ENCODE measurements at places on chromosomes 1 and 21.

DNA sequence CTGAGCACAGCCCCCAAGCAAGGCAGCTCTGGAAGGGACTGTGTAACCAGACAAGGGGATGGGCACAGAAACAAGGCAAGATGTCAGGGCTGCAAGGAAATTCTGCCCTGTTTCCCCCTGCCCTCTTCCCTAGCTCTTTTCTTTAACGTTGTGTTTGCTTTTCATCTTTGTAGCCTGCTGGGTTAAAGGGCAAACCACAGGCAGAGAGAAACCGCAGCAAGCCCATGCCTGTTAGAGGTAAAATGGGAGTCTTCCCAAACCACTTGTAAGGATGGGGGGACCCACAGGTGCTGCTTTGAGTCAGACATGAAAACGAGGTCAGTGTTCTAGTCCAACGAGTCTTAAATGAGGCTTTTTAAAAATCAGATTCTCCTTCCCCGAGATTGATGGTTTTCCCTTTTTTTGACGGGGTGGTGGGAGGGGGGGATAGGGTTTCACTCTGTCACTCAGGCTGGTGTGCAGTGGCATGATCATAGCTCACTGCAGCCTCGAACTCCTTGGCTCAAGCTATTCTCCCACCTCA is 13.3 kb downstream of the TGFBR3 start:
- DNase-seq, result no peak

GRCh38 chr1:114458237-114458777 is 52.7 kb downstream of the TRIM33 start:
- DNase-seq, result no peak

DNA sequence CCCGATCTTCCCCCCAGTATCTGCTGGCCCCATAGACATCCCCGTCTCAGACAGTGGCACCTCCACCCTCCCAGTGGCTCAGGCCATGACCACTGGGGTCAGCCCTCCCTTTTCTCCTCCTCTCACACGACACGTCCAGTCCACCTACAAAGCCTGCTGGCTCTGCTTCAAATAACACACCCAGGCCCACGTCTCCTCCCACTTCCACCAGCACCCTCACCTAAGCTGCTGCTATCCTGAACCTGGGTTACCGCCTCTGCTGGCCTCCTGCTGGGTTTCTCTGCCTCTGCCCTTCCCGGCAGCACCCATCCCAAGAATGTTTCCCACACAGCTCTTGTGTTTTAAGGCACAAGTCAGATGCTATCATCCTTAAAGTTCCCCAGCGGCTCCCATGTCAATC is 26.0 kb downstream of the MX2 start:
- no peak for DNase-seq

DNA sequence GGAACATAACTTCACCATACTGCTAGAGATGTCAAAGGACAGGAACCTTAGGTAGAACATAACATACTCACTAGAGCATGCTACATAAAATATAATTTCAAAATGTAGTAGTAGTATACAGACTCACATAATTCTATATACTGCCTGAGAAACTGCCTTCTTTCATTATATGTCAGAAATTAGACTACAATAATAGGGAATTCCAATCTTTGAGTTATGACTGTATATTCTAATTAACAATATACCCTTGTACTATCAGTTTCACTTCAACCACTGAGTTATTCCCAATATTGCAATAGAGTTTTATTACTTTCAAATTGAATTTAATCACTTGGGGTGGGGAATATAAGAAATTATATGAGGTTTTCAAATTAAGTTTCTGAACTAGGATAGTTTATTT is 44.0 kb downstream of the OMA1 start:
- DNase-seq, result no peak

GRCh38 chr1:47396671-47397196 is 19.4 kb upstream of the FOXE3 start:
- DNase-seq, result no peak

DNA sequence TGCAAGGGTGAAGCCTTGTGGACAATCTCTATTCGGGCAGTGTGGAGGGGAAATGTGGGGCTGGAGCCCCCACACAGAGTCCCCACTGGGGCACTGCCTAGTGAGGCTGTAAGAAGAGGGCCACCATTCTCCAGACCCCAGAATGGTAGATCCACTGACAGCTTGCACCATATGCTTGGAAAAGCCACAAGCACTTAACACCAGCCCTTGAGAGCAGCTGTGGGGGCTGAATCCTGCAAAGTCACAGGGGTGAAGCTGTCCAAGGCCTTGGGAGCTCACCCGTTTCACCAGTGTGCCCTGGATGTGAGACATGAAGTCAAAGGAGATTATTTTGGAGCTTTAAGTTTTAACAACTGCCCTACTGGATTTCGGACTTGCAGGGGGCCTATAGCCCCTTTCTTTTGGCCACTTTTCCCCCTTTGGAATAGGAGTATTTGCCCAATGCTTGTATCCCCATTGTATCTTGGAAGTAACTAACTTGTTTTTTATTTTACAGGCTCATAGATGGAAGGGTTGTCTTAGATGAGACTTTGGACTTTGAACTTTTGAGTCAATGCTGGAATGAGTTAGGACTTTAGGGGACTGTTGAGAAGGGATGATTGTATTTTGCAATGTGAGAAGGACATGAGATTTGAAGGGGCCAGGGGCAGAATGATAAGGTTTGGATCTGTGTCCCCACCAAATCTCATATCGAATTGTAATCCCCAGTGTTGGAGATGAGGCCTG is 16.3 kb upstream of the COL6A1 start:
- no peak for DNase-seq

DNA sequence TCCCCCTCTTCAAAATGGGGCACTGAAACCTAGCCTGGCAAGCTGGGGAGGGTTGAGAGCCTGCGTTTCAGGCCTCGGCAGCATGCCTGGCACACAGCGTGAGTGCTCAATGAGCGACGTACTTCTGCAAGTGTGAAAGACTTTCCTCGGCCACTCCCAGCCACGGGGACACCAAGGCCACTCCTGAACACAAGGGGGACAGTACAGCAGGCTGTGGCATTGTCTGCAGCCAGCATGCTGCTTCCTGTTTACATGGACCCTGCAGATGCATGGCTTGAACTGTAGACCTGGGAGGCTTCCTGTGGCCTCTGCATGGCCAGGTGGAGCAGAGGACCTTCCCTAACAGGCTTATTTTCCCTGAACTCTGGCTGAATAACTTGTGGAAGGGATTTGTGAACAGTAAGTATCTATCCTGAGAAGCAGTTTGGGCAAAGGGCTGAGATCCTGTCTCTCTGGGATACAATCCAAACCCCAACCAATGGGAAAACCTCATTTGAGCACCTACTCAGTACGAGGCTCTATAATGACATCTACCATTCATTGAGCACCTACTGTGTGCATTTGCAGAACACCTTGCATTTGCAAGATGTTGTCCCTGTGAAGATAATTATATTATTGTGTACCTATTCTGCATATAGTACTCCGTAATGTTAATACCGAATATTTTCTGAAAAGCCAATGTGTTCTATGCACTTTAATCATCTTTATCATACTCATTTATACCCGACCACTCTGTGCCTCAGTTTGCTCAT is 9.9 kb upstream of the HSPG2 start:
- no peak for DNase-seq

- no peak for DNase-seq
These were observed 82.9 kb downstream of the TMEM53 start for GRCh38 chr1:44591381-44591780.

DNA sequence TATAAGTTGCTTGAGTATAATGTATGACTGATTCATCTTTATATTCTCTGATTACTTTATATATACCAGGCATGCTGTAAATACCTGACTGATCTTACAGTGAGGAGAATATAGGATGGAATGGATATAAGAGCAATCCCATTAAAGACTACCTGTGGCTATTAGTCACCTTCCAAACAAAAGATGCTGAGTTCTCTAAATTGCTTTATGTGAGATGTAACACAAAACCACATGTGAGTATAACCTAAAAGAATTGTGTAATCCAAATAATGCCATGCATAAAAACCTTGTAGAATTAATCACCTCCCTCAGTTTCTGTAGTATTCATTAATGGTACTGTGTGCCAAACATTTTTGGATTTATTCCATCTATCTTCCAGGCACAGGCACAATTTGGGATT is 134.6 kb upstream of the LRRC7 start:
- DNase-seq, result no peak

GRCh38 chr1:212152308-212152693 is 116.8 kb downstream of the DTL start:
- no peak for DNase-seq

- no peak for DNase-seq
These were observed 6.4 kb upstream of the EPHA2 start for GRCh38 chr1:16162163-16162822.

DNA sequence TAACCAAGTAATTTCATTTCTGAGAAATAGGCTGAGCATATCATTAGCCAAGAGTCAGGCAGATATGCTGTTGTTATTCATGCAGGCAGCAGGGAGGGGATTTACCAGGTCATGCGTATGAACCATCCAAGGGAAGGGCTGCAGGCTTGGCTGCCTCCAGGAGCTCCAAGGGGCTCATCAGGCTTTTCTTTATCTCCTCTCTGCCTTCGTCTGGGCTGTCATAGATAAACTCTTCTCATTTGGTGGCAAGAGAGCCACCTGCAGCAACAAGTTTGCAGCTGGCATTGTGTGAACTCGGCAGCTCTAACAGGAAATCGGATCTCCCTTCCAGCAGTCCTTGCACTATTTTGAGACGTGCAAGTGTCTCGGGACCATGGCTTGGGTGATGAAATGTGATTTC is 7.5 kb downstream of the CCDC27 start:
- no peak for DNase-seq

DNA sequence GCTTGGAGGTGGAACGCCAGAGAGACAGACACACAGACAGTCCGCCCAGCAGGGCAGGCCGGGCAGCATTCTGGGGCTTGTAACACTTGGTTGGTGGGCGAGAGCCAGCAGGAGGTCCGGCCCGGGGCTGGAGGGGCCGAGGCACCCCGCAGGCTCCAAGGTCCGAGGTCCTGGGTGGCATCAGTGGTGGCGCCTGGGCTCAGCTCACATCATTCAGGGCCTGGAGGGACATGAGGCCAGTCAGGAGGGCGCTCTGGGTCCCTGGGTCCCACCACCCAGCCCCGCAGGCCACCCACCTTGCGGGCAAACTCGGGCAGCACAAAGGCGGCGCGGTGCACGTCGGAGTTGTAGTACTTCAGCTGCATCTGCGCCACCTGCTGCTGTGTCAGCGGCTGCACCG is 5.2 kb downstream of the SRM start:
- no peak for DNase-seq

GRCh38 chr1:191222206-191222605 is 744.5 kb upstream of the BRINP3 start:
- no peak for DNase-seq

DNA sequence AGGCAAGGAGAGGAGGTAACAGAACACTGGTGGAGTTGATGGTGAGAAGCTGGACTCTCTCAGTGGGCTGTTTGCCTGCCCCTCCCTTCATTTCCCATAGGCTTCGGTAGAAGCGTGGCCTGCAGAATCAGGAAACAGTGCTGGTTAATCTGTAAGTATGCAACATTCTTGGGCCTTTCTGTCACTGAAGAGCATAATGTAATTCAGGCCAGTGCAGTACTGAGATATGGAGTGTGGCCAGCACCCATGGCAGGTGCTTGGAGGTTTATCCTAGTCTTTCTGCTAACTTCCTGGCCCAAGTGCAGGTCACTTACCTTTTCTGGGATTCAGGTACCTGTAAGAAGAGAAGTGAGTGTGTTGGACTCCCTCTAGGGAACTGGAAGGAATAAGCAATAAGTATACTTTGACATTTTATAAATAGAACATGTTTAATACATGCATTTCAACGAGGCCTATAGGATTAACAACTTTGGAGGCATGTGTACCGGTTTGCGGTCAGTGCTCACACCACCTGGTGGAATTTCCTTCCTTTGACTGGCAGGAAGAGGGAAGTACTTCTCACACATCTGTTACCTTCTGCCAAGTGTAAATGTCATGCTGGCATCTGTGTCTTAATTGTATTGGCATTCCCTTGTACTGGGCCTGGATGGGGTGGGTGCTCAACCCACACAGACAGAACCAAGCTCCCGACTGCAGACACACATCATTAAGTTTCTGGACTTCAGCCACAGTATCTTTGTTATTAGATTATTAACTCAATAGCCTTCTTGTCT is 105.5 kb downstream of the KIF26B start:
- DNase-seq, result no peak

DNA sequence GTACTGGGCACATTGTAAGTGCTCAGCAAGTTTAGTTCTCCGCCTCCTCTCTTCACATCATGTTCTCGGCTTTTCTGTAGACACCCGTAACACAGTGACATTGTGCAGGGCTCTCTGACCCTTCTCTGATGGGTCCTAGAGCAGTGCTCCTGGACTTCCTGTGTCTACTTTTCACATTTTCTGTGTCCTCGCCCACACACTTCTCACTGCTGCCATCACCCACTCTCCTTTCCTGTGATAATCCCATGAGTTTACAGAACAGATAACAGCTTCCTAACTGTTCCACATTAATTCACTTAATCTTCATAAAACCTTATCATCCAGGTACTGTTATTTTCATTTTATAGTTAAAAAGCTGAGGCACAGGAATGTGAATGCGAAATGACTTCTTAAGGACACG is 13.2 kb upstream of the DMRTA2 start:
- no peak for DNase-seq

DNA sequence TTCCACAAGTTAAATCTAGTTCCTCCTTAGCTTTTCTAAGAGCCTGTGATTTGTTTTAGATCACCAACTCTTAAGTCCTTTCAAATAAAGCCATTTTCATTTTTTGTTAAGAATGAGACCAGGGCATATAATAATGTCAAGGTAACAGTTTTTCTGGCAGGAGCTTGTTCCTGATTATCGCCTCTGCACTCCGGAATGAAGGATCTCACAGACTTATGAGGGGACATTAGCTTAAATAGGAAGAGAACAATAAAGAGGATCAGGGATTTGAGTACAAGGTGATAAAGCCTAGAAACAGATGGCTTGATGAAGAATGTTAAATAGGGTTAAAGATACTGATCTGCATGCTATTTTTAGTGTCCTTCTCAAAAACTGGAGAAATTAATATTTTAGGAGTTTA is 13.6 kb upstream of the OTUD7B start:
- DNase-seq, result no peak

DNA sequence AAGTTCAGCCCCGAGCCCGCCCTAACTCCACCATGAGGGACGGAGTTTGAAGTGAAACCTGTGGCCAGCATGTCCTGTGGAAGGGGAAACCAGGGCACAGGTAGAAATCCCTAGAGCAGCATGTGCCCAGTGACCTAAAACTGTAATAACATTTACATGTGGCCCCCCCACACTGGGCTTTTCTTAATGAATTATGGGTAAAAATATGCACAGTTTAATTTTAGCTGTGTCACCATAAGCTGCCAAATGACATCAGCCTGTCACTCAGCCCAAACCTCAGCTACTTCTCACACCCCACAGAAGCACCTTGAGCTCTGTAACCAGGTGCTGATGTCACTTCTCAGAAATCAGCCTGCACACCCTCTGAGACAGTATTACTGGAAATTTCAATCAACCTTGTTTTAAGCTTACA is 50.0 kb upstream of the SLC19A1 start:
- no peak for DNase-seq

All from amniotic stem cell (primary cell).